ENCODE measurements at places on chromosomes 3 and 15. TPM values are rescaled to one million over a fixed set of nuclear protein-coding genes. Genes with fewer than 3 reads are reported as not detected.

DNA sequence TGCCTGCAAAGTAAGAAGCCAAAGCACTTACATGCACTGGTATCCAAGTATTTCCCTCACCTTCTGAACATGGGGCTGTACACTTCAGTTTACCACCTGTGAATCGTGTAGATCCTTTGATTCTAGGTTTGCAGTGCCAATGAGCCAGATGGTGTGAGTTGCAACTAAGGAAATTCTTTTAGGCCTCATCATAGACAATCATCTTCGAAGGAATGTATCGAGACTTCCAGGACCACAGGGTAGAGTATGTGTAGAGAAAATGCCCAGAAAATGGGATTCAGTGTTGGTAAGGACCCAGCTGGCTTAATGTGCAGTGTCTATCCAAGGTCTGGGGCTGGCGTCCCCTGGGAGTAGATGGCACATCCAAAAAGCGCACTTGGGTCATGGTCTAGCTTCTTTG, 323.2 kb upstream of the TPM1 start:
- DNase-seq, result no peak

GRCh38 chr3:34106879-34107278, 308.4 kb downstream of the PDCD6IP start:
- no peak for DNase-seq

DNA sequence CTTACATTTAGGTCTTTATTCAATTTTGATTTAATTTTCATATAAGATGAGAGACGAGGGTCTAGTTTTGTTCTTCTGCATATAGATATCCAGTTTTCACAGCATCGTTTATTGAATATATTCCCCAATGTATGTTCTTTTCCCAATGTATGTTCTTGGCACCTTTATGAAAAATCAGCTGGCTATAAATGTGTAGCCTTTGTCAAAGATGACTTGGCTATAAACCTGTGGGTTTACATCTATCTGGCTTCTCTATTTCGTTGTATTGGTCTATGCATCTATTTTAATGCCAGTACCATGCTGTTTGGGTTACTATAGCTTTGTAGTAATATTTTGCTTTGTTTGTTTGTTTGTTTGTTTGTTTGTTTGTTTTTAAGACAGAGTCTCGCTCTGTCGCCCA, 11.7 kb upstream of the IREB2 start:
- no peak for DNase-seq

GRCh38 chr3:15693355-15693754, 91.8 kb downstream of the BTD start:
- no peak for DNase-seq

GRCh38 chr3:114104414-114104813, 47.9 kb downstream of the QTRT2 start:
- DNase-seq, result no peak

DNA sequence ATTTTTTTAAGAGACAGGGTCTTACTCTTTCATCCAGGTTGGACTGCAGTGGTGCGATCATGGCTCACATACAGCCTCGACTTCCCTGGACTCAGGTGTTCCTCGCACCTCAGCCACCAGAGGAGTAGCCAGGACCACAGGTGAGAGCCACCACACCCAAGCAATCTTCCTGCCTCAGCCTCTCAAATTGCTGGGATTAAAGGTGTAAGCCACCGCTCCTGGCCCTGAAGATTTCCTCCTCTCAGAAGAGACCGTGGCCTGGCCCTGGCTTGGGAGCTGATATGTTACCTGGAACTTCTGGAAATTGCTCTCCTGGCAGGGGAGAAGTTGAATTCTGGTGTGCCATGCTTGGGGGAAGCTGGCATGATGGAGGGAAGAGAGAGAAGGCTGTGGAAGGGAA, 36.2 kb downstream of the PPCDC start:
- no peak for DNase-seq

The FANCD2OS gene
- not detected for total RNA-seq

The SPESP1 gene
- 0.67 TPM for total RNA-seq

- peak; percentile 14 for DNase-seq
Observed at GRCh38 chr15:60933900-60934885, 294.9 kb downstream of the RORA start.

The WNT5A gene
- 0.06 TPM for total RNA-seq

The MAGEL2 gene
- not detected for total RNA-seq

- no peak for DNase-seq
Observed at GRCh38 chr15:41891946-41892345, 1.9 kb downstream of the SPTBN5 start.

All from CD4-positive, alpha-beta memory T cell (primary cell).